Caudate nucleus (tissue), 63 donors: ENCODE measurements at places on chromosomes 6 and 20.

DNA sequence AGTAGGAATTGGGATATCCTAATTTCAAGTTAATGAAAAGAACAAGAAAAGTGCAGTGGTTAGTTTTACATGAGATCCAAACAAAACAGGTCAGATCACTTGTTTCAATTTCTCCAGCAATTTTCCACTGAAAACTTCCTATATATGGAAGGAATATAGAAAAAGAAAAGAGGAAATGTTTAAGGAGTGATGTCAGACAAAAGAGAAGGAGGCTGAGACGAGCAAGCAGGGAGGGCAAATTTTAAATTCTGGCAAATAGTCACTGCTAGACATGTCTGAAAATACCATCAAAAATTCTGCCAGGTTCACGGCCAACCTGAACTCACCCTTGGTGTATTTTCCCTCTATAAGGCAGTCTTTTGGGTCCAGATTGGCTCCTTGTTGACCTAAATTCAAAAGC, 9.5 kb upstream of the NUP153 start:
- no peak for DNase-seq

DNA sequence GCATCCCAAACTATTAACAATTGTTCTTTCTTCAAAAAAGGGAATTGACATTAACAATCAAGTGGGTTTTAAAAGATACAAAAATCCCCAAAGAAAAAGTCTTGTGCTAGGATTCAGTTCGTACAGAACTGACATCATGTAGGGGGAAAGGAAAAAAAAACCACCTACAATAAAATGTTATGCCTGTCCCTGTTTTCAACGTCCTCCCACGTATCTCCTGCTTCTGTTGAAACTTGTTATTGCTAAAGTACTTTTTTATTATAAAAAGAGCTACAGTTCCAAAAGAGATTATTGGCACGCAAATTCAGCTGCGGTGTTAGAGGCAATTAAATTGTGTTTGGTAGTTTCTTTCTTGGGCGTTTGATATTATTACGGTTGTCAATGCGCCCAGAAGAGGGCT, 102.8 kb upstream of the PHACTR1 start:
- DNase-seq: no peak

- no peak for DNase-seq
Observed at GRCh38 chr20:51826372-51826771, 24.1 kb upstream of the SALL4 start.

- DNase-seq: no peak
Observed at GRCh38 chr6:13006578-13007300, 290.2 kb downstream of the PHACTR1 start.

DNA sequence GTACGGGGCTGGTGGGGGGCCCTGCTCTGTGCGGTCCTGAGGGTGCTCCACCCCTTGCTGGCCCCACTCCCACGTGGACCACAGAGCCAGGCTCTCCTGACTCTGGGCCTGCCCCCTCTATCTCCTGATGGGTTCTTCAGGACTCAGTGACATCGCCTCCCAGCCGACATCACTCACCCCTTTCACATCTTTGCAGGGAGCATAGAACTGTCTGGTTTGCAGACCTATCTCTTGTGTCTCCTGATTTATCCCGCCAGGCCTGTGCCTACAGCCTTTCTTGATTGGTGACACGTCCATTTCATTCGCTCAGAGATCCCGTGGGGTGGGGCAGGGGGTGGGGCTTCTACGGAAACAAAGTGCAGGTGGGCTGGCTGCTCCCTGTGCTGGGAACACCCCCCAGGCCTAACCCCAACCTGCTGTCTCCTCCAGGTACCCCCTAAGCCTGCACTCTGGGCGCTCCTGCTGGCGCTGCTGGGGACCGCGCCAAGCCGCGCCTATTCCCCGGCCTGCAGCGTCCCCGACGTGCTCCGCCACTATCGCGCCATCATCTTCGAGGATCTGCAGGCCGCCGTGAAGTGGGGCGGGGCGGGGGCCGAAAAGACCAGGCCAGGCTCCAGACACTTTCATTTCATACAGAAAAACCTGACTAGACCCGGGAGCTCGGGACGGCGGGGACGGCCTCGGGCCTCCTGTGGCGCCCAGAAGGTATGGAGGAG, 1.7 kb downstream of the C20orf204 start:
- no peak for DNase-seq

DNA sequence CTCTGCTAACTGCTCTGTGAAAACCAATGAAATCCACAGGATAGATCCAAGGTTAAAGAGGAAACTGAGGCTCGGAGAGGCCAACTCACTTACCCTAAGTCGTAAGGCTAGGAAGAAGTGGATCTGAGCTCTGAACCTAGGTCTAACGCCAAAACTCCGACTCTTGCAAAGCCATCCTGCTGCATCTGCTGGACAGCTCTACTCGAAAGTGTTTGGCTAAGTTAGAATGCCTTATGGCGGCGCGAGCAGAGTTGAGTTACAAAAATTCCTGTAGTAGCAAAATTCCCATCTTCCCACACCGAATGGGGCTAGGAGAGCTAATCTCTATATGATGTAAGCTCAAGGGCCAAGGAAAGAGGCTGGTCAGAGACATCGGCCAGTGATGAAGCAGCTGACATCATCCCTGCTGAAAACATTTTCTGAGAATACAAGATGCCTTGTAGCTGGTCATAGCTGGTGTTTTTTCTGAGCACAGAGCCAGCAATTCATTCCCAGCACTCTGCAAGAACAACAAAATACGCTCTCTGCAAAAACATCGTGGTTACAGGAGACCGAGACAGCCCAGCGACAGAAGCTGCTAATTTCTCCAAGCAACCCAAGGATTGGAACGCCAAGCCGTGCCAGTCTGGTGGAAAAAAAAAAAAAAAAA, 1.8 kb downstream of the SPATA2 start:
- no peak for DNase-seq

DNA sequence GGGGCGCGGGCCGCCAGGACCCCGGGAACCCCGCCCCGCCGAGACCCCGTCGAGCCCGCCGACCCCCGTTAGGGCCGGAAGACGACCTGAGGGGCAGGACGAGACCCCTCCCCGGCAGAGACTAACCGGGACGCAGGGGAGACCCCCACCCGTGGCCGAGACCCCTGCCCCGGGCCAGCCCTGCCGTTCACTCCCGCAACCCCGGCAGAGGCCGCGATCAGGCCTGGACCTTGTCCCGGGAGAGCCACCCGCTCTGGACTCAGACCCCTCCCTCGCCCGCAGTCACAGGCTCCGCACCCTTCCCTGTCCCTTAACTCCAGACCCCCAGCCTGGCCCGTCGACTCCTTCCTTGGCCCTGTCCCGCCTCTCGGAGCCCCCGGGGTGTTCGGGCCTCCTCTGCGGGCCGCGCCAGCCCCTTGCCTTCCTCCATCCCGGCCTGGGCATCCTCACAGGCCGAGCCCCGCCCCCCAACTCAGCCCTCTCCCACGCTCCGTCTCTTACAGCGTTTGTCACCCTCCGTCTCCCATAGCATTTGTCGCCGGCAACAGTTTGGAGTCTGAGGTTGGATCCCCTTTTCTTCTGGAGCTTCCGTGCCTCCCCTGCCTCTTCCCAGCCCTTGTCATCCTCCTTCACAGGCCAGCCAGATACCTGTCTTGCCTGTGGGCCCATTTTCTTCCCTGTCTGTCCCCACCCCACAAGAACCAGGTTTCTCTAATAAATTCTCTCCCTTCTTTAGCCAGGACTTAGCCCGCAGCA, 569 bp downstream of the TCEA2 start:
- DNase-seq: no peak

DNA sequence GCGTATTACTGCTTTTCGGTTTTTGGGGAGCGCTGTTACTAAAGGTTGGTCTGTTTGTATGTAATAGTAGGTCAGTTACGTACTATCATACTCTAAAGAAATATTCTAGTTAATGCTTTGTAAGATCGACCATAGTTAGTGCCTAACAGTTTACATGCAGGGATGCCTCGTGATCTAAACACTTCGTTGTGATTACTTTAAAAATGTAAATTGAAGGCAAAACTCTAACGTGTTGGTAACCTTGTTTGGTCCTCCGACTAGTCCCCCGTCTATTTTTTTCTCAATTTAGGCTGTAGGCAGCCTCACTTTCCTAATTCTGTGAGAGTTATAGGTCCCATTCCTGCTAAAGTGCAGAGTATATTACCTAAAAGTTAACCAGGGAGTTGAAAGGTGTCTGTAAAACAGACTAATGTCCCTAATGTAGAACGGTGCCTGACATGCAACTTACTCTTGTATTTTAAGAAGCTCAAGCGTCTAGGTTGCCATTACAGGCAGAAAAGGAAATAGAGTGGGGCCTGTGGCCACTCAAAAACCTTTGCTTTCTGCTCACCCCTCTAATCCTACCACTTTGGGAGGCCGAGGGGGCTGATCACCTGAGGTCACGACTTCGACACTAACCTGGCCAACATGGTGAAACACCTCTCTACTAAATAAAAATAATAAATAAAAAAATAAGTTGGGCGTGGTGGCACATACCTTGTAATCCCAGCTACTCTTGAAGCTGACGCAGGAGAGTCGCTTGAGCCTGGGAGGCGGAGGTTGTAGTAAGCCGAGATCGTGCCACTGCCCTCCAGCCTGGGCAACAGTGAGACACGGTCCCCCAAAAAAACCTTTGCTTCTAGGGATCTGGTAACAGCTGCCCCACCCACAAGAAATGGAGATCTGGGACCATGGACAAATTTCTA, 37.8 kb downstream of the HFE start:
- peak; percentile 7 for DNase-seq

DNA sequence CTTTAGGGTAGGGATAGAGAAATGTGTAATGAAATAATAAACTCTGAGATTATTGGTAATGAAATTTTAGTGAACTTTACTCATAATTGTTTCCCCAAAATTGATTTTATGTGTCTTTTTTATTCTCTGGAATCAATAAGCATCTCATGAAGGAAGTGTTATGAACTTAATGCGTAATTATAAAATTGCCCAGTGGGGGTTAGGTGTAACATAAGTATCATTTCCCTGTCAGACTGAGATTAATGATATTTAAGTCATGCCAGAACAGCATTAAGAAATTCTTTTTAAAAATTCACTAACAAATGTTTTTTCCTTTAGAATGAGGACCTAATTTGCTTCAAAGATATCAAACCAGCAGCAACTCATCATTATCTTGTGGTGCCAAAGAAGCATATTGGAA, 10.0 kb downstream of the HINT3 start:
- DNase-seq: no peak

- peak; percentile 61 for DNase-seq
Observed at GRCh38 chr6:37170273-37171200, 585 bp downstream of the PIM1 start.

GRCh38 chr6:30828027-30828962, 56.0 kb upstream of the DDR1 start:
- peak; percentile 63 for DNase-seq

DNA sequence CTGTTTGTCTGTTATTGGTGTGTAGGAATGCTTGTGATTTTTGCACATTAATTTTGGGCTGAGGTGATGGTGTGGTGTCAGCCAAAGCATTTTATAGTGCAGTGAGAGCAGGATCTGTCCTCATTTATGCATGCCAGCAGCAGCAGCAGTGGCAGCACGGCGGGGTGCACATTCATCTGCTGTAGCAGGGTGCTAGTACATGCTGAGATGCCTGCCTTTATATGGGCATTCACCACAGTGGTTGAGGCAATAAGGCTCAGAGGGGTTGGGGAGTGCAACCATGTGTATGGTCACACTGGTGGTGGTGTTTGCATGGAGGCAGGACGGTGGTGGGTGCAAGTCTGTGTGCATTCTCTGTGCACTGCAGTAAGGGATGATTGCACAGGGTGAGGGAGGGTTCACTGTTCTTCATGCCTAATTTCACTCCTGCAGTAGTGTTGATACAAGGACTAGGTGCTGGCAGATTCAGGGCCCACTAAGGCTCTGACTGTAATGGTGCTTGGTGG, 129.3 kb upstream of the SYNCRIP start:
- no peak for DNase-seq

DNA sequence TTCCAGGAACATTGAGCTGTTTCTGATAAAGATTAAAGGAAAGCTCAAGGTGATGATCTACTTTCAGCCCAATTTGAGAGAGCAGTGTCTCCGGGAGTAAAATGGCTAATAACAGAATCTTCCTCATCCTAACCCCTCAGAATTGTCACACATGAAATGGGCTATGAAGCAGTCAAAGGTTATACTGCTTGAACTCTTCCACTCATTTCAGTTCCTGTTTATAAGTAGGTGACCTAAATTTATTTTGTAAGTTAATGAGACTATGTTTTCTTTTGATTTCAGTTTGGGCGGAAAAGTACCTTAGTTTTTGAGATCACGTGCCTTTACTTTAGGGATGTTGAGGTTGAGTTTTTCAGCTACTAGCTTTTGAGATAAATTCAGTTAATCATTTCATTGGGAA, 47.2 kb downstream of the QKI start:
- no peak for DNase-seq

DNA sequence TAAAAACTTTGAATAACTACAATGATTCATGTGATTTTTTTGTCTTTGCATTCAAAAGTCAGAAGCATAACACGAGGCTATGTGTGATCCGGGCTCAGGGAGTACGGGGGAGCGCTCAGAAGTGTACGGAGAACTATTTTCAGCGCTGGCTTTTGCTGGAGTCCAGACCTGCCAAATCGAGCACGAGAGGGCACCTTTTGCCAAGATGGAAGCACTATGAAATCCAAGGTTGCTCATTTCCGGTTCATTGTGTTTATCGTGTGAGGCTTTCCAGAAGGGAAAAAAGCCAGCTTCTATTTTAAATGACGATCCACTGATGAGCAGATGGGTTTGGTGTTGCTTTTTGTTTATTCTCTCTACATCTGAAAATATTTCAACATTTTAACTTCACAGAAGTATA, 11.3 kb downstream of the RAMACL start:
- DNase-seq: peak; percentile 26

GRCh38 chr20:33091693-33092092, 12.2 kb downstream of the BPIFB4 start:
- DNase-seq: no peak

DNA sequence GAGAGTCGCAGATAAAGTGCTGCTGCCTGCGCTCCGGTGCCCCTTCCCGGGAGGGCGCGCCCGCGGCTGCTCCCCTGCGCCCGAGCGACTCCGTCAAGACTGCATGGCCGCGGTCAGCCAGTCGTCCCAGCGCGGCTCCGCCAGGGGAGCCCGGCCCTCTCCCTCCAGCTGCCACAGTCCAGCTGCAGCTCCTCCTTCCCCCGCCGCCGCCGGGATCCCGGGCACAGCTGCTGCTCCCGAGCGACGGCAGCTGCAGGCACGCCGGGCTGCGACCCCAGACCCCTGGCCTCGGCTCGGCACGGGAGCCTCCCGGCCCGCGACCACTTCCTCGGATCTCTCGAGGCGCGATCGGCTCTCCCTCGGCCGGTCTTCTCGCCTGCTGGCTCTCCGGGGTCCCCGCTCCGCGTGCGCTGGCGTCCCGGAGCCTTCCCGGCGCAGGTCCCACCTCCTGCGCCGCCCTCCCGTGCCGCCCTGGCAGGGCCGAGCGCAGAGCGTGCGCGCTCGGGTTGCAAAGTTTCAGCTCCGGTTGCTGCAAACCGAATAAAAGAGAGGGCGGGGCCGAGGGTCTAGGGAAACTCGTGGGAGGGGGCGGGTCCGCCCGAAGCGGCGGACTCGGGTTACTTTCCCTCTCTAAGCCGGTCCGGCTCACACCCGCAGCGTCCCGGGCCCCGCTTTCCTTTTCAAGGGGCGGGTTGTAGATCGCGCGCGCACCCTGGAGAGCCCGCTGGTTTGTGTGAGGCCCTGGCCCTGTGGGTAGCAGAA, at the start of gene CNKSR3:
Gene CNKSR3, minus strand, starts transcription at position 542 of the 762 bp plus-strand sequence. CDS start 571 bp downstream, outside the sequence.
- peak; percentile 62 for DNase-seq

- no peak for DNase-seq
Observed at GRCh38 chr20:41691443-41691842, 73.3 kb upstream of the CHD6 start.
